GM23338 (cell line): ENCODE measurements at places on chromosomes 6 and 20. TPM values are rescaled to one million over a fixed set of nuclear protein-coding genes. Genes with fewer than 3 reads are reported as not detected.

GRCh38 chr6:160931378-160932310, 59.9 kb upstream of the MAP3K4 start:
- peak; percentile 54 for DNase-seq
- no peak overlapping the region for H3K27ac ChIP-seq
- H3K36me3 ChIP-seq = no peaks in the 10 kb centered on the region
- peak overlapping the region; percentile 65 for H3K4me3 ChIP-seq
- peaks cover 11% of the 10 kb centered on the region; the same call in 1 of the 2 replicates for H3K4me1 ChIP-seq

DNA sequence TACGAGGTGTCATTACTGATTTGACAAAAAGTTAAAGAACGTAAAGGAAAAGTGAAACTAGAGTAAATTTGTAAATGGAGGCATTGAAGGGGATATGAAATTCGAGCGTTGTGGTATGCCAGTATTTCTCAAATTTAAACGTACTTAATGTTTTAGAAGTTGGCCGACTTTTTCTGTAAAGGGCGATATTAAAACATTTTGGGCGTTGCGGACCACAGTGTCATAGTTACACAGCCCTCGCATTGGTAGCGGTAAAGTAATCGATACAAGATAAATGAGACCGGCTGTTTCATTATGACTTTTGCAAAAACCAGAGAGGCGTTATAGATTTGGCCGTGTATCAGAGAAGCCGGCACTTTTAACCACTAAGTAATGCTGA, 39.6 kb downstream of the OR2B2 start:
- peaks cover 11% of the 10 kb centered on the region; the same call in 1 of the 2 replicates for H3K4me1 ChIP-seq
- H3K27me3 ChIP-seq = no peaks in the 10 kb centered on the region
- H3K27ac ChIP-seq = peak overlapping the region; percentile 97

DNA sequence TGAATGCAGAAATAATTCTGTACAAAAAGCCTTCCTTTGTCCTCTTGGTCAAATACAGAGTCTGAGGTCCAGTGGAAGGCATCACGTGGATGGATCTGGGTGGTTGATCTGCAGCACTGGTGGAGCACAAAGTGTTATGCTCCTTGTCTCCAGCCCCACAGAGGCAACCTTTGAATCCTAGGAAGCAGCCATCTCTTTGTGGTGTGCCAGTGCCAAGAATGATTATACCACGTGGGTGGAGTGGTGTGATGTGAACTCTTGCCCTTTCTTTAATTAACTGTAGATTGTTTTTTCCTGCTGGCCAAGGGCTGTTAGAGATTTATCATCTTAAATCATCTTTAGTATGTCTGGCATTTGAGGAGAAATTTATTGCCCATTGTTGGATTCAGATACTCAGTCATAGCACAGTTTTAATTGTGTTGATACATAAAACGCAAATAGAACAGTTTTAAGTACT, 31.1 kb downstream of the NCOA7 start:
- no peaks in the 10 kb centered on the region for H3K36me3 ChIP-seq
- H3K27me3 ChIP-seq = no peaks in the 10 kb centered on the region
- no peak overlapping the region for H3K4me3 ChIP-seq
- H3K4me1 ChIP-seq = peaks cover 4% of the 10 kb centered on the region
- H3K27ac ChIP-seq = no peak overlapping the region

Gene TPD52L1
- total RNA-seq = 13.5 and 22.8 TPM in 2 replicates

DNA sequence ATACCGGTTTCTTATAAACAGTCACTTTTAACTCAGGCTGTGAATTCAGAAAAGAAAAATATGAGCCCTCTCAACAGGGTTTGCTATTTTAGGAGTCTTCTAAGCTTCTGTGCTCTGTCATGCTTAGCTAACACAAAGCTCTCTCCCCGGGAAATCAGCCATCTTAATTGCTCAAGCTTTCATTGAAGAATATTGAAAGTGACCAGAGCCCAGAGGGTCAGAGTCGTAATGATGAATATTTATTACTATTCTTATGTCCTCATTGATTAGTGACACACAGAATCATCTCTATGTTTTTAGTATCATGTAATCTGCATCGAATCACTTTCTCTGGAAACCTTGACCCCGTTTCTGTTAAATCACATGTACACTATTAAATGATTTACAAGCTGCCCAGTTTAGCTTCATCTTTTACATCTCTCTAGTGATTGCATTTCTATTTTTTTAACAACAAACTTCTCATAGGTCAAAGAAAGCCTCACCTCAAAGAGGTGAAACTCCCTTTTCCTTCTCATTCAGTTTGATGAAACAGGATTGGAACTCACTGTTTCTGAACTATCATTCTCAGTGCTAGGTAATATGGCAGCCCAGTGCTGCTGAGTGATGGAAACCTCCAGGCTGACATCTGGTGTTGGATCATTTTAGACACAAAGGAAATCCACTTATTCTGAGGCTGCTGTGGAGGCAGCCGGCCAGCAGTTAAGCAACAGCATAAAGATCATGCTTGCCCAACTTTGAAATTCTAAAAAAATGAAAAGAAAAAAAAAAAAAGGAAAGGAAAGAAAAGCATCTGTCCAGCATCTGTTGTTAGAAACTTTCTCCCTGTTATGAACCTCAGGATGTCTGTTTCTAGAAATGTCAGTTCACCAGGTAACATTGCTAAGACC, 96.3 kb downstream of the RFPL4B start:
- H3K4me3 ChIP-seq = no peak overlapping the region
- H3K4me1 ChIP-seq = no peaks in the 10 kb centered on the region
- no peaks in the 10 kb centered on the region for H3K27me3 ChIP-seq

DNA sequence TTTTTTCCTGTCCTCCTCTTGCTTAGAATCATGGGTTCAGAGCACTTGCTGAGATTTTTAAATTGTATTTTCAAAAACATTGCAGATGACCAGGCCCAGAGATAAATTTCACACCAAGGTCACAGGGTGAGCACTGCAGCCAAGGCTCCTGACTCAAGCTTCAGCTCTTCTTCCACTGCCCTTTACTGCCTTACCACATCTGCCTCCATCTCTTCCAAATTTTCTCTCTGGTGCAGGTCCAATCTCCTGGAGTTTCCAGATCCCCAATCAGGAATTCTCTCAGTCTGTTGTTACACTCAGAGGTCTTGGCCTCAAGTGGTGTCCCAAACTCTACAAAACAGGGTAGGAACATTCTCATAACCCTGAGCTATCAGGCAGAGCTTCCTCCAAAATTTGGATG, 12.7 kb downstream of the SNAP25 start:
- no peak overlapping the region for H3K27ac ChIP-seq
- H3K27me3 ChIP-seq = no peaks in the 10 kb centered on the region
- H3K4me3 ChIP-seq = no peak overlapping the region
- H3K4me1 ChIP-seq = peaks cover 12% of the 10 kb centered on the region
- no peak for DNase-seq

DNA sequence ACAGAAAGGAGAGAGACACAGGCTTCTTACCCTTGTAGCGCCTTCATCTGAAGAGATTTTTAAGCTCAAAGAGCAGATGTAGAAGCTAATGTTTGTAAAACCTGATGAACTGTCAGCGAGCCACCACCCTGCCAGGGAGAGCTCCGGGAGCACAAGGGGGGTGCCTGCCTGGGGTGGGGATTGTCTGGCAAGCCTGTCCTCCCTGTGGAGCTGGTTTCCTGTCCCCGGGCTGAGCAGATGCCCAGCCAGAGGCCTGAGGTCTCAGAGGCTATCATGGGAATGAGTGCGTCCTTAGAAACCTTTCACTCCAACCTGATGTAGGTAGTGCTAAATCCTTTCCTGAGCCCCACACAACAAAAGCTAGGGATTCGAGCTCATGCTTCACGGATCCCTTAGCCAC, 41.9 kb upstream of the NR2E1 start:
- peaks cover 100% of the 10 kb centered on the region for H3K27me3 ChIP-seq
- H3K4me1 ChIP-seq = peaks cover 39% of the 10 kb centered on the region
- no peak overlapping the region for H3K27ac ChIP-seq
- peak; percentile 65 for DNase-seq

GRCh38 chr20:56463428-56463827, 5.0 kb upstream of the RTF2 start:
- no peak for DNase-seq
- H3K27ac ChIP-seq = no peak overlapping the region

GRCh38 chr20:10110151-10110550, 75.4 kb downstream of the ANKEF1 start:
- H3K27me3 ChIP-seq = no peaks in the 10 kb centered on the region
- no peak overlapping the region for H3K4me3 ChIP-seq
- no peak for DNase-seq
- H3K36me3 ChIP-seq = no peaks in the 10 kb centered on the region
- H3K4me1 ChIP-seq = no peaks in the 10 kb centered on the region

Gene STX11
- 0.08 and 0.35 TPM in 2 replicates for total RNA-seq

DNA sequence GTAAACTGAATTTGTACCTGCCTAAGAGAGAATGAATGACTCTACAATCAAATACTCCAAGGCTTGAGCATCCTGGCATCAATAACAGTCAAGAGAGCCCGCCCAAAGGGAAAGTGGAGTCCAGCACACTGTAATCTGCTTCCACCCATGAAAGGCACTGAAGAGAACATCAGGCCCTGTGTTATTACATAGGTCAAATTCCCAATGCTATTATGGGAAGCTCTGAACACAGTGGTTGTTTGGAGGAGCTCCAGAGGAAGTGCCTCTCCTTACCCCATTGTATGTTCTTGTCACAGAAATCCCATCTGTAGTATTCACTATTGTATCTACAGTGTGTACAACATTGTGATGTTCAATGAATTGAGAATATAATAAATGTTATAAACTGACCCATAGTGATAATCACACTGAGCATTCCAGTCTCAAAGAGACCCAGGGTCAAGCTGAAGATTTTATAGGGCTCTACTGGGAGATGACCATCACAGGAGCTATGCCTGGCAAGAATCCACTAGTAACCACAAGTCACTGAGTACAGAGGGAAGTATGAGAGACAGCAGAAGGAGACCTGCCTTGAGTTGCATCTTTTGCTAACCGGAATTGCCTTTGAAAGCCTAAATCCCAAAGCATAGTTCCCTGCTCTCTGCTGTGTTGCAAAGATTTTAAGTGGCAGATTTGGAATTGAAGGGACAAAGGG, 446.7 kb downstream of the GJA1 start:
- no peaks in the 10 kb centered on the region for H3K27me3 ChIP-seq
- no peak for DNase-seq
- H3K4me3 ChIP-seq = no peak overlapping the region
- H3K27ac ChIP-seq = no peak overlapping the region
- peaks cover 9% of the 10 kb centered on the region for H3K4me1 ChIP-seq
- H3K36me3 ChIP-seq = no peaks in the 10 kb centered on the region

- no peaks in the 10 kb centered on the region for H3K36me3 ChIP-seq
- H3K27me3 ChIP-seq = no peaks in the 10 kb centered on the region
- no peak for DNase-seq
- H3K27ac ChIP-seq = no peak overlapping the region
- H3K4me3 ChIP-seq = no peak overlapping the region
- peaks cover 6% of the 10 kb centered on the region; the same call in 1 of the 2 replicates for H3K4me1 ChIP-seq
Measured at GRCh38 chr6:41707565-41708200, 27.7 kb downstream of the TFEB start.

- no peak overlapping the region for H3K27ac ChIP-seq
- H3K36me3 ChIP-seq = no peaks in the 10 kb centered on the region
- DNase-seq = no peak
- H3K4me3 ChIP-seq = no peak overlapping the region
- no peaks in the 10 kb centered on the region for H3K4me1 ChIP-seq
Measured at GRCh38 chr6:156017838-156018237, 562.2 kb upstream of the NOX3 start.

DNA sequence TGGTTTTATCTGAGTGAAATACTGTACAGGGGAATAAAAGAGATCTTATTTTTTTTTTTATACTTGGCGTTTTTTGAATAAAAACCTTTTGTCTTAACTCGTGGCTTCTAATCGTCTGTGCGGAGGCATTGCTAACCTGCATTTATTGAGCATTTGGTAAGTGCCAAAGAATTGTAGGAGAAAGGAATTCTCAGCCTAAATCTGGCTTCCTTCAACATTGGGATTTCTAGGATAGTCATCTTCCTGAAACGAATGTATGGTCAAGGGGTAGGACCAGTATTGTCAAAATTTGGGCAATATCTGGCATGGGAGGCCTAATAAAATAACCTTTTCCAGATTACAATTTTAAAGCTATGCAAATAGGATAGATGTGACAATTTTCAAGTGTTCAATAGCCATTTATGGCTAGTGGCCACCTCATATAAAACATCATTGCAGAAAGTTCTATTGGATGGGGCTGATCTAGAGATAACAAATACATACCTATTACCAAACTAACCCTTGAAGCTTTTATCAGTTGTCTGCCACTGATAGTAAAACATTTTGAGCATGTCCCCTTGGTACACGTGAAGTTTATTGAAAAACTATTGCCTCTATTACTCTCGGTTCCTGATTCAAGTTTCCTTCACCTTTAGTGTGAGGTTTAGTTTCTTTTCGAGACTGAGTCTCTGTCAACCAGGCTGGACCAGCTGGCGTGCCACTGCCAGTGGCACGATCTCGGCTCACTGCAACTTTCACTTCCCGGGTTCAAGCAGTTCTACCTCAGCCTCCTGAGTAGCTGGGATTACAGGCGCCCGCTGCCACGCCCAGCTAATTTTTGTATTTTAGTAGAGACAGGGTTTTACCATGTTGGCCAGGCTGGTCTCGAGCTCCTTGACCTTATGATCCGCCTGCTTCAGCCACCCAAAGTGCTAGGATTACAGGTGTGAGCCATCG, 5.6 kb downstream of the PIM1 start:
- H3K27ac ChIP-seq = peak overlapping the region; percentile 70
- peaks cover 10% of the 10 kb centered on the region for H3K4me1 ChIP-seq
- peak; percentile 8 for DNase-seq
- no peak overlapping the region for H3K4me3 ChIP-seq

Gene ULBP2
- total RNA-seq = 1.1 TPM in 1 of 2 replicates, not detected in the other

GRCh38 chr20:33521461-33521860, 31.6 kb downstream of the CBFA2T2 start:
- H3K27ac ChIP-seq = no peak overlapping the region
- no peak for DNase-seq
- H3K4me3 ChIP-seq = no peak overlapping the region
- no peaks in the 10 kb centered on the region for H3K27me3 ChIP-seq
- no peaks in the 10 kb centered on the region for H3K36me3 ChIP-seq
- H3K4me1 ChIP-seq = 0 out of 2 replicates have a peak, but pooled peaks cover 9% of the 10 kb centered on the region

Gene PSMB1
- total RNA-seq = 357 and 388 TPM in 2 replicates

GRCh38 chr6:168596344-168596743, 155.4 kb downstream of the SMOC2 start:
- no peaks in the 10 kb centered on the region for H3K27me3 ChIP-seq
- H3K4me3 ChIP-seq = no peak overlapping the region
- H3K36me3 ChIP-seq = no peaks in the 10 kb centered on the region
- DNase-seq = no peak
- no peak overlapping the region for H3K27ac ChIP-seq

DNA sequence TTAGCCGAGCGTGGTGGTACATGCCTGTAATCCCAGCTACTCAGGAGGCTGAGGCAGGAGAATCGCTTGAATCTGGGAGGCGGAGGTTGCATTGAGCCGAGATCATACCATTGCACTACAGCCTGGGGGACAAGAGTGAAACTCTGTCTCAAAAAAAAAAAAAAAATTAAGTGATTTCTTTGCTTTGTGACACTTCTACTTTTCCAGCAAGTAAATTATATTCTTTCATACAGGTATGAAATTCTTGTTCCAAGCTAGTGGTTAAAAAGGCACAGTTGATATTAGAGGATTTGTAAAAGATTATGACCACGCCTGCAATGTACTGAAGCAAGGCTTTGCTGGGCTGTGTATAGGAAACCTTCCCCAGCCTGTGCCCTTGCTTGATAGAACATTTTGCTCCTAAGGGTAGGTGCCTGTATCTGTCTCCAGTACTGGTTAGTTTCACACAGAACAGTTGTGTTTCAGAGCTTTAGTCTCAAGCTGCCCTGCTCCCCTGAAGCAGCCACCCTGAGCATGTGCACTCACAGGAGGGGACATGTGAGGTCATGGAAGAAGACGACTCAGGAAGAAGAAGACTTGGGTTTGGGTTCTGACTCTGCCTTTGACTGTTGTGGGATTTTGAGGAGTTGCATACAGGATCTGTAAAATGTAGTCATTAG, 10.2 kb downstream of the PTPN1 start:
- H3K4me1 ChIP-seq = peaks cover 13% of the 10 kb centered on the region; the same call in 1 of the 2 replicates
- no peak overlapping the region for H3K4me3 ChIP-seq
- H3K36me3 ChIP-seq = no peaks in the 10 kb centered on the region
- H3K27me3 ChIP-seq = no peaks in the 10 kb centered on the region

Gene SLC17A1
- not detected in 2 replicates for total RNA-seq
